ENCODE measurements at places on chromosomes 5 and 9.

DNA sequence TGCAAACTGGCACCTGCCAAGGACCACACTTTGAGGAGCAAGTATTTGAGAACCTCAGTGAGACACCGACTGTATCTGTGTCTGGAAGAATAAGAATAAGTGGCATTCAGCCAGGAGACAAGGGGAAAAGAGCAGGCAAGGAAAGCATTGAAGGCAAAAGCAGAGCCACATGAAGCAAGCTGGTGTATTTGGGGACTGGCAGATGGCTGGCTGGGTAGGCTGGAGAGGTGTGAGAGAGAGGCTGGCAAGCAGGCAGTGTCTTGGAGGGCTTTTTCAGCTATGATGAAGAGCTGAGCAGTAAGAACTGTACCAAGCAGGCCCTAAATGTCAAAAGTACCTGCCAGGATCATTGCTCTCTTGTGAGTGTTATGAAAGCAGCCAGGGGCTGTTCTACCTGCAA is 14.1 kb upstream of the C5orf58 start:
- DNase-seq, result no peak

GRCh38 chr9:1909322-1909721 is 105.8 kb upstream of the SMARCA2 start:
- no peak for DNase-seq

DNA sequence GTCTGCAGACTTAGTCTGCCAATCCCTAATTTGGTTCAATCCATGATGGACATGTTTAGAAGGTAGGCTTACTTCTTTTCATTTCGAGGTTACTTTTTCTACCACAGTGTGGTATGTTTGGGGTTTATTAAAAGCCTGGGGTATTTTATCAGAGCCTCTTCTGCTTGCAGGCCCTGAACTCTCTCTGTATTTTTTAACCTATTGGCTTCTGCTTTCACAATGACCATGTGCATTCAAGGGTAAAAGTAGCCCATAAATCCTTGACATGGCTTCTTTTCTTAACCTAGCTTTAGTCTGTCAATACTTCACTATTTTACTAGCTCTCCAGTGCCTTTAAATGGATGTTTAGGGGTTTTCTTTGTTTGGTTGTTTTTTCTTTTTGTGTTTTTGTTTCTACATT is 286.6 kb downstream of the FER start:
- no peak for DNase-seq

DNA sequence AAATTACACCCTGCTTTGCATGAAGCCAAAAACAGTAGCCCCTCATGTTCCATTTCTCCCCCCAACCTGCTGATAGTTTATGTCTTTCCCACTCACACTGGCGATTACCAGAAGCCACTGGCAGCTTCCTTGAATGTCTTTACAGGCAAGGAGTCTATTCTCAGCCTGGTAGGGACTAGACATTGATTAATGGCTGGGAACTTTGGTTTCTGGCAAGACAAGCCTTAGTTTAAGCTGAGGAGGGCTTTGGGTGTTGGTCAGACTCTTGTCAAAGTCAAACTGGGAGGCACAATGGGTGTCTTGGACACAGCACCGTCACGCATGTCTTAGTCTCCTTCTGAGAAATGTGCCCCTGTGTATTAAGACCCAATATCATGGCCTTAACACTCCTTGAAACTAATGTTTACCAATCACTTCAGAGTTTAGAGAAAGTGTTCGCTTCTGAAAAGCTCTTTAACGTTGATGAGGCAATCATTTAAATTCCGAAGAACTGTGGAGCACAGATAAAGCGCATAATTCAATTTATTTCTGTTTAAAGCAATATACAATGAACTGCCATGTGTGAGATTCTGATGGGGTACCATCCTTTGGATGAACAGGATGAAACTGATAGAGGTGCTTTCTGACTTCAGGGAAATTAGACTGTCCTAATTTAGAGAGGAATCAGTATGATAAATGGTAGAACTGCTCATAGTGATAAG is 53.9 kb upstream of the CPEB4 start:
- DNase-seq, result no peak

GRCh38 chr9:99075246-99075912 is 29.5 kb upstream of the TGFBR1 start:
- DNase-seq, result no peak

DNA sequence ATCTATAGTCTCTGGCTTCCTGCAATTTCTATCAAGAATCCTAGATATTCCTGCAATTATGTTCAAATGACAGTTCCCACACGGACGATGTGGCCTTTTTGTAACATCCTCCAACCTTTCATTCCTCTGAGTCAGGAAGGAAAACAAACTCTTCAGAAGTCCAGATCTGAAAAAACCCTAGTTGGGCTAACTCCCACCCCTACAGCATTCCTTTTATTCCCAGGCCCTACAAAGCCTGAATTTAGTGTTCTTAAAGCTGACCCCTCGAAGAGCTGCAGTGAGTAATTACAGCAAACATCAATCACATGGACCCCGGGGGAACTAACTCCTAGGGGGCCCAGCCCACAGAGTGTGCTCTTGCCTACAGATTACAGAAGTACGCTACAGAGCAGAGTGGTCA is 99.7 kb downstream of the SERINC5 start:
- no peak for DNase-seq

GRCh38 chr9:86718388-86719049 is 228.8 kb downstream of the GAS1 start:
- DNase-seq, result no peak

DNA sequence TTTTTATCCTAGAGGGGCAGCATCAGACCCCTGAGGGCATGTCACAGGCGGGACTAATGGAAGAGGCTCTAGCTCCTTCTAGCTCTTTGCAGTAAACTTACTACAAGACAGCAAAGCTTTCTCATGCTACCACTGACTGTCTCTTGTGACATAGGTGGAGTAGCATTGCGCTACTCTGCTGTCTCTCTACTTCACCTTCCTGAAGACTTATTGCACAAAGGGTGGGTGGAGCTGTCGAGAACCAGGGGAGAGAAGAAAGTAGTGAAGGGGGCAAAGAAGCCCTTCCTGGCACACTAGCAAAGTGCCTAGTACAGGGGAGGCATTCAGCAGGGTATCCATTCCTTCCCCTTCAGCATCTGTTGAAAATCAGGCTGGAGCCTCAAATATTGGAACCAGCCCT is 36.1 kb upstream of the NEK6 start:
- DNase-seq, result no peak

GRCh38 chr9:14822666-14823065 is 87.6 kb downstream of the FREM1 start:
- DNase-seq, result no peak

DNA sequence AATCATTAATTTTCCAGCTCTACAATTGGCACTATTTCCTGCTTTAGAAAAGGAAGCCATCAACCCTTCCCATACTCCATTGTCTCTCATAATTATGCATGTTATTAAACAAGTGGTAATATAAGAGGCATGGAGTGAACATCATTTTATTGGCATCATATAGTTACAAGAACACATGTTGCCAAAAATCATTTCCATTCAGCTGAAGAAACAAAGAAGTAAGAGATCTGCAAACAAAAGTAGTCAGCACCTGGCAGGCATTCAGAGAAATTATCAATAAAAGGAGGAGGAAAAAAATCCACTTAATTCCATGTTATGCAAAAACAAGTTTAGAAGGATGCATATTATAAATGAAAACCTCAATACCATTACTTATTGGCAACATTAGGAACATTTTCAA is 1208.2 kb upstream of the C9orf72 start:
- DNase-seq, result no peak

GRCh38 chr5:59767211-59767605 is 126.3 kb downstream of the PDE4D start:
- DNase-seq, result no peak

- DNase-seq, result no peak
Measured at GRCh38 chr5:32144378-32145207, 29.5 kb downstream of the GOLPH3 start.

- DNase-seq, result no peak
Measured at GRCh38 chr5:53568871-53569270, 8.4 kb downstream of the NDUFS4 start.

GRCh38 chr9:69136185-69136584 is 37.9 kb upstream of the TJP2 start:
- DNase-seq, result no peak

- DNase-seq, result no peak
Measured at GRCh38 chr9:4116723-4117460, 183.0 kb downstream of the GLIS3 start.

- no peak for DNase-seq
Measured at GRCh38 chr5:15376088-15376487, 123.9 kb upstream of the FBXL7 start.

- no peak for DNase-seq
Measured at GRCh38 chr9:92405818-92406217, 1.4 kb upstream of the OGN start.

DNA sequence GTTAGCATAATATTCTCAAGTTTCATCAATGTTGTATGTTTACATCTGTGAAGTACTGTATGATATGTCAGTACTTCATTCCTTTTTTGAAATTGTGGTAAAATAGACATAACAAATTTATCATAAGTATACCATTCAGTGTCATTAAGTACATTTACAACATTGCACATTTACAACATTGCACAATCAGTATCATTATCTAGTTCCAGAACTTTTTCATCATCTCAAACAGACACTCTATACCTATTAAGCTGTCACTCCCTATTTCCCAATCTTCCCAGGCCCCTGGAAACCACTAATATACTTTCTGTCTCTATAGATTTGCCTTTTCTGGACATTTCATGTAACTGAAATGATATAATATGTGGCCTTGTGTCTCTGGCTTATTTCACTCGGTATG is 75.1 kb upstream of the ATG10 start:
- DNase-seq, result no peak

DNA sequence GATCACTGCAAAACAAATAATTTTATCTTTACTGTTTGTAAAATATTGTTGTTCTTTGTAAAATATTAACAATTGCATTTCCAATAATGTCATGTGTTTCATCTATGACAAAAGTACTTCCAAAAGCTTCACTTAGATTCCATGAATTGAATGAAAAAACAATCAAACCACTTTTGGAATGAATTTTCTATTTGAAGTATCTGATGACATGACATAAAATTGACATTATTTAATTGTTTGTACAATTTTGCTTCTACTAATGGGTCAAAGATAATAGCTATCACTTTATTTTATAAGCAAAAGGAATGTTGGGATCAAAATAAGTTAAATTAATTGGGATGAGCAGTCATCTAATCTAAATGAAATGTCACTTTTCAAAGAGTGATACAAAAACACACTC is 684.3 kb downstream of the NR2F1-AS1 start:
- no peak for DNase-seq
